ENCODE measurements at places on chromosomes 7 and 10.

- DNase-seq: no peak
Observed at GRCh38 chr10:132988988-132989387, 46.6 kb upstream of the CFAP46 start.

GRCh38 chr10:70053841-70054288 lies 1.2 kb downstream of the MACROH2A2 start:
- no peak for DNase-seq

GRCh38 chr7:77827999-77828398 lies 29.4 kb downstream of the PHTF2 start:
- no peak for DNase-seq

DNA sequence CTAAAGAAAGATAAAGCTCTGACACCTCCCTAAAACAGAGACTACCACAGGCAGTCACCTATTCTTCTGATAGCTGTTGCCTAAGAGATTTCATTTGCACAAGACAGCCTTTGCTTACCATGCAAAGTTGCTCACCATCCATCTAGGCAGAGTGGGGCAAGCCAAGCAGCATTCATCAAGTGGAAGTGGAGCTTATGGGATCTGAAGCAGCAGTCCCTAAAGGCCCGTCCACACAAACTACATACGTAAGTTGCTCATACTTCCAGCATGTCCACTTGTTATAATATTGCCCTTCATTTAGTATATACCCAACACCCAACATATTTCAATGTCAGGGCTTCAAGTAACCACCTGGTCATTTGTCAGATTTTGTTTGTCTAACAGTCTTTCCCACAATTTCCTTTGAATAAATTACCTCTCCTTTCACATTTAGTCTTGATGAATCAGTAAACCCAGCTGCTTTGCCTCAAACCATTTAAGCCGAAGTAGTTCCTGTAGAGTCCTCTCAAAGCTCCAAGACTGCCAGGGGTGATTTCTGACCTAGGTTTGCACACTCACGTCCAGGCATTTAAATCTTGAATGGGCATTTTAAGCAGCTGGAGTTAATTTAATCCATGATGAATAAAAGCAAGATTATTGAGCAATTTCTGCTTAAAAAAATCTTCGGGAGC lies 67.9 kb downstream of the ATAD1 start:
- no peak for DNase-seq

- DNase-seq: no peak
Observed at GRCh38 chr7:20249376-20249775, 32.2 kb upstream of the MACC1 start.

DNA sequence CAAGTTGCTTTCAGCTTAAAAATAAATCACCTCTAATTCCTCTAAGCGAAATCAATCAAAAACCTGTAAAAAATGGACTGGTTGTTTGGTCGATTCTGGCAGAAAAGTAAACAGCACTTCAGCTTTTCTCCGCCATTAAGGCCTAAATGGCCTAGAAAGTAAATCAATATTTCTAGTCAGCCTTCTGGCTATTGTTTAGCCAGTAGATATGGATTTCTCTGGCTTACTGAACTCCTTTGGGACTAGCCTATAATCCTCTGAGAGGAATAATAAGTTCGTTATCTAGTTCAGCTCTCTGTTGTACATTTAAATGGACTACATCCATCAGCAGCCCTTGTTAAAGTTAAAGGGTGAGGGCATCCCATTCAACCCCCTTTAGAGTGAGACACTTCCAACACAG lies 400.1 kb upstream of the ETV1 start:
- DNase-seq: no peak

DNA sequence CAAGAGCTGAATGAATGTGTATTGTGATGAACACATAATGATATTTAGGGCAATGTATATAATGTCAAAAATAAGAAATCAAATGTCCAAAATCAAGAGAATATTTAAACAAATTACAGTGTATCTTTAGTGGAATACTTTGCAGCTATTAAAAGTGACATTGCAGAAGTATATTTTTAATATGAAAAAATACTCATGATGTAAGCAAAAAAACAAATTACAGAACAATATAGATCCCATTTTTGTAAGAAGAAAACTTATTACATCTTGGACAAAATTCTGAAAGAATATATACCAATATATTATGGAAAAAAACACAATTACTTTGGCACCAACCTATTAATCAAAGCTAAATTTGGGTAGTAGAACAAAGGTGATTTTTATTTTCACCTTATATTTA lies 308.2 kb upstream of the NEBL start:
- DNase-seq: no peak

DNA sequence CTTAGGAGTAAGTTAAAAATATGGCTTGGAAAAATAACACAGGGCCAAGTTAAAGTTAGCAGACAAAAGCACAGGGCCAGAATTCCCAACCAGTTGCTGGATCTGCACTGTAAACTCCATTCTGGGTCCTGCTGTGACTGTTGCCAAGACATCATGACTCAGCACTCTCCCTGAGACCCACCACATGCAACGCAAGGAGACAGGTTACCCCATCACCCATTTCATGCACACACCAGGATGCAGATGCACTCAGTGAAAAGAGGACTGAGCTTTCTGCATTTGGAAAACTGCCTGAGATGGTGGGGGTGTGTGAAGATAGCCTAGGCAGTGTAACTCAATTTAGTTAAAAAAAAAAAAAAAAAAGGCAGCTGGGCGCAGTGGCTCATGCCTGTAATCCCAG lies 97.6 kb upstream of the ZNF438 start:
- no peak for DNase-seq

- DNase-seq: no peak
Observed at GRCh38 chr7:101168412-101169049, 3.2 kb upstream of the VGF start.

GRCh38 chr7:141362580-141363435 lies 188.4 kb upstream of the AGK start:
- no peak for DNase-seq

DNA sequence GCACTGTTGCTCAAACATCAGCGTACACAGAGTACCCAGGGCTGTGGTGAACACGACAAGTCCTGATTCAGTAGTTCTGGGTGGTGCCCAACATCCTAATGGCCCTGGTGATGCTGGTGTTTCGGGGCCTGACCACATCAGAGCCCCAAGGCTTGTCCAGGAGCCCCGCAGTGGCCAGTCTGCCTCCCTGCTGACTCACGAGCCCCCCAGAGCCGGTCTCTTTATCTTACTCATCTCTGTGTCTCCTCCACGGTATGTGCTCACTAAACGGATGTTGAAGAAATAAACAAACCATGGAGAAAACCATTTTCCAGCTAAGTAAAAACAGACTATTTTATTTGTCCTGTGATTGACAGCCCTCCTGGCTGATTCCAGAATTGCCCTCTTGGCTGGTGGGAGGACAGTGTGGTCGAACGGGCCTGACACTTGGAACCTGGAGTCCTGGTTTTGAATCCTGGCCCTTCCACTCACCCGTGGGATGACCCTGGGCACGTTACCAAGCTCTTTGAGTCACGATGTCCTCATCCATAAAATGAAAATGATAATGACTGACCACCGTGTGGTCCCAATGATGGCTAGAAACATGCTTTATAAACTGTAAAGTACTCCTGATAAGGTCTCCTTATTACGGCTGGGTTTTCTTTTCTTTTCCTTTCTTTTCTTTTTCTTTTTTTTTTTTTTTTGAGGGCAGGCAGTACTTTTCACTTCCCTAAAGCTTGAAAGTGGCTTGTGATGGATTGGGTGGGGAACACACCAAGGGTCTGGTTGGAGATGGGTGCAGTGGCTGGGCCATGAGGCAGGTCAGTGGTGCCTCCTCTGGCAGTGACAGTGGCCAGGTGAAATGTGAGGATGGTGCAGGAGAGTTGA lies 5.7 kb downstream of the HIP1 start:
- DNase-seq: no peak

DNA sequence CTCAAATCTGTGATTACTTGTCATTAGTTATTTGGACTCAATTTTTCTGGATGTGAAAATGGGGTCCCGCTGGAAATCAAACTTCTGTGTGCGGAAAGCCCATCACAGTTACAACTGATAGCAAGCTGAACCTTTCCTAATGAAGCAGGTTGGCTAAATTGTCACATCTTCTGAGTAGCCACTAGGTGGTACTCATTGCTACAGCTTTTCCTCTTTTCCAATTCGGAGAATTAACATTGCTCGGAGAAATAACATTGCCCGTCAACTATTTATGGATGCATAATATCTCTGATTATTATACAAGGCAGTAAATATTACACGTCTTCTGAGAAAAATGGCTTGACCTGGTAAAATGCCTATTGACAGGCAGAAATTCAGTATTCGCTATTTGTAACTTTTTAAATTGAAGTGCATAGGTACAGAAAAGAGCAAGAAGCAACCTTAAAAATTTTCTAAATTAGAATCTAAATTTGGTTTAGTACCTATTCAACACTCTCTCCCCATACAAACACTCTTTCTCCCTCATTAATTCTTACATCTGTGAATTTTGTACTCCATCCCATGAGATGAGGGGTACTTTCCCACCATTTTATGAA lies 17.3 kb upstream of the BLOC1S2 start:
- no peak for DNase-seq

DNA sequence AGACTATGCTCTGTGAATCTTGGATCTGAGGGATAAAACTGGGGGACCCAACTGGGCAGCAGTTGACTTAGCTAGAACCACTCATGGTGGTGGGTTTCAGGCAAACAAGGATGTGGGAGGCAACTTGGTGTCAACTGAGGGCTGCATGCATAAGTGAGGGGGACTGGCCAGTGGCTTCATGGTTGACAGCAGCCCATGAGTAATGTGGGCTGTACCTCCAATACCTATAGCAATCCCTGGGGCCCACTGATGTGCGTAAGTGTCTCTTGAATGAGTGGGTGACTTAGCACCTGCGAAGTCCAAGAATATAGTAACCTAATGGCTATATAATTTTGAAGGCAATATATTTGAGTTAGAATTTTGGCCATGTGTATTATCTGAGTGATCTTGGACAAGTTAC lies 13.7 kb upstream of the MAP3K8 start:
- DNase-seq: no peak

DNA sequence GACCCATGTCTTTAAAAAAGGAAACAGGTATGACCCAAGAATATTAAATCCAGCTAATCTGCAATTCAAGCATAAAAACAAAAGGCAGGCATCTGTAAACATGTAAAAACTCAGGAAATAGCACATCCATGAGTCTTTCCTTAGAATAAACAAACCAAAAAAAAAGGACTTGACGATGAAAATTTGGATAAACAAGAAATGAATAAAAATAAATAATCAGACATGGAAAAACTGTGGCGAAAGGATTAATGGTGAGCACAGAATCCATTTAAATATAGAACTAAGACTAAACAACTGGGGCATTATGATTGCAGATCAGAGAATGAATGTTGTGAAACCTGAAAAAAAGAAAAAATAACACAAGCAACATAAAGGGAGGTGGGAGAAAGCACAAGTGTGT lies 170.1 kb downstream of the DOCK4 start:
- no peak for DNase-seq

Measured in CD4-positive, alpha-beta T cell treated with Interleukin-6 for 4 hours (primary cell).